ENCODE measurements at places on chromosomes 12 and 14.

DNA sequence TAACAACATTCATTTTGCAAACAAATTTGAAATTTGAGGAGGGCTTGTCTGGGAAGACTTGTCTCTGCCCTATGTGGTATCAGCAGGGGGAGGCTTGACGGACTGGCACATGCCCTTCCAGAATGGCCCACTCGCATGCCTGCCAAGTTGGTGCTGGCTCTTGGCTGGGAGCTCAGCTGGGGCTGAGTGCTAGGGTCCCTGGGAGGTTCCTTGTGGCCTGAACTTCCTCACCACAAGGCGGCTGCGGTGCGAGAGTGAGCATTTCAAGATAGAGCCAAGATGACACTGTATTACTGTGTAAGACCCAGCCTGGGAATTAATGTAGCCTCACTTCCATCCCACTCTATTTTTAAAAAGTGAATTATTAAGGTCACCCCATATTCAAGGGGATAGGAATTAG is 271.6 kb upstream of the PLEKHG7 start:
- no peak for DNase-seq

GRCh38 chr12:16914853-16915252 is 308.9 kb upstream of the LMO3 start:
- DNase-seq: no peak

- no peak for DNase-seq
Measured at GRCh38 chr12:101839324-101840283, 8.8 kb upstream of the GNPTAB start.

- DNase-seq: no peak
Measured at GRCh38 chr14:51336734-51337133, 96.7 kb downstream of the TMX1 start.

GRCh38 chr12:117192057-117192456 is 1.8 kb upstream of the FBXO21 start:
- no peak for DNase-seq

- DNase-seq: no peak
Measured at GRCh38 chr14:81005540-81006228, 50.3 kb downstream of the TSHR start.

DNA sequence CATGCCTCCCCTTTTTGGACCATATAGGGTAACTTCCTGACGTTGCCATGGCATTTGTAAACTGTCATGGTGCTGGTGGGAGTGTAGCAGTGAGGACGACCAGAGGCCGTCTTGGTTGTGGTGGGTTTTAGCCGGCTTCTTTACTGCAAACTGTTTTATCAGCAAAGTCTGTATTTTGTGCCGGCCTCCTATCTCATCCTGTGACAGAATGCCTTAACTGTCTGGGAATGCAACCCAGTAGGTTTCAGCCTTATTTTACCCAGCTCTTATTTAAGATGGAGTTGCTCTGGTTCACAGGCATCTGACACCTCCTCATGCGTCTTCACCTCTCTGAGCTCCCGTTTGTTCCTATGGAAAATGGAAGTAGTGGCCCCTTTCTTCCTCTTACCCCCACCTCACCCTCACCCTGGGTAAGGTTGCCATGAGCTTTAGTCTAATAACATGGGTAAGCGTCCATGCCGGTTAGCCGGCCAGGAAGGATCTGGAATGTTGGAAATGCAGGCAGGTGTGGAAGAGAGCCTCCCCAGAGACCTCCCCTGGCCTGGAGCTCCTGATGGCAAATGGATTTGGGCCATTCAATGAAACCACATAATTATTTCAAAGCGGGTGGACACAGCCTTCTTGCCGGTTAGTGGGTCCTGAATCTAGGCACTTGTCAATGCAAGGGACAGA is 18.6 kb downstream of the HHIPL1 start:
- DNase-seq: no peak

GRCh38 chr14:98138666-98139065 is 1133.3 kb downstream of the BCL11B start:
- no peak for DNase-seq

- DNase-seq: no peak
Measured at GRCh38 chr12:64598831-64599230, 11.5 kb upstream of the RASSF3 start.

DNA sequence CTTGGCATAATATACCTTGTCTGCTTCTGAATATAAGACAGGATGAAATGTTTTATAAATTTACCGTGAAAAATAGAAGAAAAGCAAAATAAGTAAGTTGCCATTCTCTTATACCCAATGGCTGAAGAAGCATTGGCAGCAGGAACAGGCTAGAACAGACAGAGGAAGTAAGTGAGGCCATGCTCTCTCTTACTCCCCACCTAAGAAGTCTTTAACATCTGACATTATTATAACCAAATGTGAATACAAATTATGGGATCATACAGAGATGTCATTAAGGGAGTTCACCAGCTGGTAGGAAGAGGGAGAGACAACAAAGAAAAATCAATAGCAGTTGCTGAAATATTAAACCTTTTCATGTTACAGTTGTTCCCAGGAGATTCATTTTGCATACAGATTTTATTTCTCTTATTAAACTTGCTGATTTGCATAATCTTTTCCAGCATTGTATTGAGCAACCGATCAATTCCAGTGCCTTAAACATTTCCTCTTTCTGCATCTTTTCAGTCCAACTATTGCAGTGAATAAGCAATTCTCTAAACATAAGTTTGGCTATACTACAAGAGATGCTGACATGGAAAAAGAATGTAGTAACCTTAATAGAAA is 270.6 kb downstream of the SLC6A15 start:
- no peak for DNase-seq

DNA sequence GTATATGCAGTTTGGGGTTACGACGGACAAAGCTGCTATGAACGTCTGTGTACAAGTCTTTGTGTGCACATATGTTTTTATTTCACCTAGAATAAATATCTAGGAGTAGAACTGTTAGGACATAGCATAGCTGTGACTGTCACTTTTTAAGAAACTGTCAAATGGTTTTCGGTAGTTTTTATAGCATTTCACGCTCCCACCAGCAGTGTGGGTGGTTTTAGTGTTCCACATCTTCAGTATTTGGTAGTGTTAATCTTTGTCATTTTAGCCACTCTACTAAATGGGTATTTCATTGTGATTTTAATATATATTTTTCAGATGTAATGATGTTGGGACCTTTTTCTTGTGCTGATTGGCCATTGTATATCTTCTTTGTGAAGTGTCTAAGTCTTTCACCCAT is 109.1 kb upstream of the BCAT1 start:
- no peak for DNase-seq

DNA sequence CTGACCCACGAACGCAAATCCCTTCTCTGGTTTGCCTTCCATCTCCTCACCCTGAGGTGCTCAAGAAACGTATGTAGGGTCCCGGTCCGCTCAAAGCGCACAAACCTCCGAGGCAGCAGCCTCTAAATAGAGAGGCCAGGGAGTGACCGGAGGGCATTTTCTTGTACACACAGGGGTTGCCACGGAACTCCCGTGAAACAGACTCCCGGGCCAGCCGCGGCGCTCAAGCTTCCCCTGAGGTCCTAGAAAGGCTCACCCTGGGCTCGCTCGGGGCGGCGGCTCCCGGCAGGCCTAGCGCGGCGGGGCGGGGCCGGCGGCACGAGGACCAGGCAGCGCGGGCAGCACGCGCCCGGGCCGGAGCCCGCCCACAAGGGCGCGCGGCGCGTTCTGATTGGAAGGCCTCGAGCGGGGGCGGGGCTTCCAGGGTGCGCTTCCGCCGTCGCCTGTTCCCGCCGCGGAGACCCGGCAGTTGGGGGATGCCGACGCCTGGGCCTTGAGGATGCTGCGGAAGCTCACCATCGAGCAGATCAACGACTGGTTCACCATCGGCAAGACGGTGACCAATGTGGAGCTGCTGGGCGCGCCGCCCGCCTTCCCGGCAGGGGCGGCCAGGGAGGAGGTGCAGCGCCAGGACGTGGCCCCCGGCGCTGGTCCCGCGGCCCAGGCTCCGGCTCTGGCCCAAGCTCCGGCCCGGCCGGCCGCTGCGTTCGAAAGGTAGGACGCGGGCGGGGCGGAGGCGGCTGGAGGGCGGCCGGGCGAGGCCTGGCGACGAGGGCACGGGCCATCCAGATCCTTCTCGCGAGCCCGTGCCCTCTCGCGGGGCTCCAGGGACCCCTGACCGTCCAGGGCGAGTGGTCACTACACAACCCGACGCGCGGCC is at the start of gene TDRD9:
Gene TDRD9 (plus strand): TSS at position 446 of the 880 bp plus-strand sequence. CDS start 54 bp downstream, at position 500.
- no peak for DNase-seq

DNA sequence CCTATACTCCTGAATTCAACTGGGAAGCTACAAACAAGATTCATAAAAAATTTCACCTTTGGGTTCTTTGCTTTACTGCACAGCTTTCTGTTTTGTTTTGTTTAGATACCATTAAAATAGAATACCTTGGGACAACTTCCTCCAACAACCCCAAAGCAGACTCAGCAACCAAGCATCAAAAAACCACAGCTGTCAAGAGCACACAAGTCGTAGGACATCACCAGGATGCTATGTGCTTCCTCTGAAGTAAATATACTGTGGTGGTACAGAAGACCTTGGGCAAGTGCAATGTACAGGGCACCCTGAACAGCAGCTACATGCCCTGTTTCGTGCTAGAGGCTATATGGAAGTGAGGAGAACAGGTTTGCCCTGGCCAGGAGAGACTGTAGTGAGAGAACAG is 359.3 kb downstream of the BCL11B start:
- no peak for DNase-seq

- DNase-seq: no peak
Measured at GRCh38 chr14:51219473-51220448, 20.3 kb upstream of the TMX1 start.

- no peak for DNase-seq
Measured at GRCh38 chr12:124636138-124636978, 68.9 kb upstream of the NCOR2 start.

DNA sequence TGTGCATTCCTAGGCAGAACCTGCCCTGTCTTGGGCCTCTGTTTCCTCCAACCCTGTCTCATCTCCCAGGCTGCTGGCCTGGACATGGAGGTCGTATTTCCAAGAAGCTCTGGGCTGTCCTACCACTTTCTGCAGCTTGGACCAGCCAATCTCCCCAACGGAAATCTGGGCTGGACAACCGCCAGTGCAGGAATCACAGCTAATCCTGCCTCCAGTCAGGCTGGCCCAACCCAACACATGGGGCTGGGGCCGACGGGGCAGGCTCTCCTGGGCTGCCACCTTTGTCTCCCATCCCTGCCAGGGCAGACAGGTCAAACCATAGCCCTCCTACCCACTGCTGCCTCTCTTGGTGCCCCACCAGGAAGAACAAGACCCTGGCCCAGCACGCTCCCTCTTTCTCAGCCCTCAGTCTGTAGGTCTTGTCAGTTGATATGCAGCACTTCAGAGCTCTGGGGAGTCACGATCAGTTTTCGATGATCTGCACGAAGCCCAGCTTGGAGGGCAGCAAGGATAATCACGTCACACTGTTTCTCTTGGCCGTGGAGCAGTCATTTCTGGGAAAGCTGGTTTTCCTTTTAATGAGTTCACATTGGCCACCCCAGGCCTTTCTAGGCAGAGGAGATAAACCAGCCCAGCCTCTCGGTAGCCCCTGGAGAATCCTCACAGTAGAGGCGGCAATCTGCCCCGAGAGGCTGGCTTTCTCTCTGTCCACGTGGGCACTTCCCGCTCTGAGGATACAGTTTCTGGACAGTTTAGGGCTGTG is 195.2 kb upstream of the PRMT8 start:
- no peak for DNase-seq

DNA sequence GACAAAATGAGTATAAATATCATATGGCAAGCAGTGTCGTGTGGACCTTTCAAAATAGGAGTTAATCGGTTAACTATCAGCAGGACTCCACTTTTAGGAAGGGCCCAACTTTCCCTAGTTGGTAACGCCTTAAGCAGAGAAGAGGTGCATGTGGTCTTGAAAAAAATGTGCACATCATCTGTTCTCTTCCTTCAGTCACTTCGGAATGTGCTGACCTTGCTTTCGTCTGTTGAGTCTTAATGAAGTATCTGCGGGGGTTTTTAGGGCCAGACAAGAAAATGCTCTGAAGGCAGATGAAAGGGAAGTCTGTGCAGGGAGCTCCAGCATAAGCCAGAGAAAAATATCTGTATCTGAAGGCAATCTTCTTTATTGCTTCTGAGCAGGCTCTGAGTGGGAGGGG is 185.2 kb downstream of the AEBP2 start:
- DNase-seq: no peak

GRCh38 chr12:176321-177181 is 37.4 kb downstream of the SLC6A12 start:
- no peak for DNase-seq
